Posterior vena cava (tissue), 2 donors: ENCODE measurements at places on chromosomes 7 and 10.

DNA sequence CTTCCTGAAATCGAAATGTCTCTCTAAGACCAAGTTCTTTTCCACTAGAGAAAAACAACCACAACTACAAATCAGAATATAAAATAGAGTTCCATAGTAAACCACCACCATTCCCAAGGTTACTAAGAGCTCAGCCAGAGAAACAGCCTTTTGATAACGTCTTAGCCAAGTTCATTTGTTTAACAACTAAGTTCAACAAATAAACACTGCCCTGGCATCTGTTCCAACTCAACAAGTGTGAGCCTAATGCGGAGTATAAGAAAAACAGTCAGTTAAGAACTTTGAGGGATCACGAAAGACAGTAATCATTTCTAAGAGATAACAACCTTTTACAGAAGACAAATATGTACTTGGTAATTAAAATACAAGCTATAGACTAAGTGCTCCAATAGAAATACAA is 77.3 kb downstream of the CALD1 start:
- no peak for DNase-seq

DNA sequence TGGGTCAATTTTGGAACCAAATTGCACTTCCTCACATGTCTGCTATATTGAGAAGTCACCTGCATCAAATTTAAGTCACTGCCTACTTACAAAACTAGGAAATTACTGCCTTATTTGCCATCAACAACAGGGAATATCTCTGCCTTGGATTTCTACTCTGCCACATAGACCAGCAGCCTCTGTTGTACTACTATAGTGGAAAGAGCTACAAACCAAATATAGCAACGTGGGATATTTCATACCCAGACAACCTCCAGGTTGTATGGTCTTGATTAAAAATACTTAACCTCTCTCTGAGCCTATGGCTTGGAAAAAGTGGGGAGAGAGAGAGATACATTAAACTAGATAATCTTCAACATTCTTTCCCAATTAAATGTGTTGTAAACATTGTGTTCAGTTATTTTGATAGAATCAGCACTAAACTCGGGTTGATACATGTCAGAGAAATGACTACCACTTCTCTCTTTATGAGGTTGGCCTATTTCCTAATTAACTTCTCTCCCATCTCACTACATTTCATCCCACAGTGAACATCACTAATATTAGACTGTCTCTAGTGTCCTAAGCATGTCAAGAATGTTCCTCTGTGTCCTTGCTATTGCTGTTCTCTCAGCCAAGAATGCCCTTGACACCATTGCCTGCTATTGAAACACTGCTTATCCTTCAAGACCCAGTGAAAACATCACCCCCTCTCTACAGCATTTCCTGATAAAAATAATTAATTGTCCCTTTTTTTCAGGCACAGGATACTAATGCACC is 421.2 kb downstream of the IPMK start:
- DNase-seq = no peak

DNA sequence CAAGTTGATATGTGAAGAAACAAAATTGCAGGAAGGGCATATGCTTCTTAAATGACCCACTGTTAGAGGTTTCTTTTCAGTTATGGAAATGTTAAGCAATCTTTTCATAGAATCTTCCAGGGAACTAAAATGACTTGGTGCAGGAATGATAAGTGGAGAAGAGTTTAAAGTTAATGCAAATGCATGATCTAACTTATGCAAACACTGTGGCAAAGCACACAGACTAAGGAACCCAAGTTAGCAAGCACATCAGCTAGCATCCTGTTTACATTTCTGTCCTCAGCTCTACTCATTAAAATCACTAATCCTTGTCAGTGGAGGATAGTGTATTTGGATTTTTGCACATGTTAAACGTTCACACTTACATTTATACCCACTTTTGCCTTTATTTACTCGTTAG is 9.3 kb downstream of the CLCN1 start:
- DNase-seq = no peak

DNA sequence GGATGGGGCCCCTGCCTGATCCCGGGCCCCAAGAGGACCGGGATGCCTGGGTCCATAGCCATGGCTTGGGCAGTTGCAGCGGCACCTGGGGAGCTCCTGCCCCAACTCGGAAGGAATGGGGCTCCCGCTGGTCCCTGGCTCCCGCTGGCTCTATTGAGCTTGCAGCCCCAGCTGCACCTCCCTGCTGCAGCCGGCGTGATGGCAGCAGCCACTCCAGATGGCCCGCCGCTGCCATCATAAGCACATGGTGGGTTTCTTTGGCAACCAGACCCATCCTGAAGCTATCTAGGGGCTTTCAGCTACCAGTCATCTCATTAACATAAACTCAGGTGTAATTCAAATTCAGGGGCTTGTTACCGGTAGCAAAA is 11.1 kb upstream of the DNMBP start:
- DNase-seq = no peak

DNA sequence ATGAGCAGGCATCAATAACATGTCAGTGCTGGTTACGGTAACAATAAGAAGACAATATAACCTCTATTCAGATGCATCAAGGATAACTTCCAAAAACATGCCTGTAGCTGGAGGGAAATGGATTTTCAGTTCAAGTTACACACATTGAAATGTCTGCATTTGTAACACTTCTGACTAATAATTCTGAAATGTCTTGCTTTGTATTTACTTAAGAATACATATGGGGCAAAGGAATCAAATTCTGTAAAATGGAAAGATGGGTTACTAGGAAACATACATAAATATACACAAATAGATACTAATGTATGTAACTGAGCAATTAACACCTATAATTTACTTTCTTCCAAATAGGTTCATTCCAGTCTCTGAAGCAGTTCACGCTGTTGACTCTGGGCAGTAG is 18.6 kb upstream of the MTPN start:
- no peak for DNase-seq

- DNase-seq = peak; percentile 84
These were observed 8.1 kb downstream of the SKIDA1 start for GRCh38 chr10:21517134-21518031.

DNA sequence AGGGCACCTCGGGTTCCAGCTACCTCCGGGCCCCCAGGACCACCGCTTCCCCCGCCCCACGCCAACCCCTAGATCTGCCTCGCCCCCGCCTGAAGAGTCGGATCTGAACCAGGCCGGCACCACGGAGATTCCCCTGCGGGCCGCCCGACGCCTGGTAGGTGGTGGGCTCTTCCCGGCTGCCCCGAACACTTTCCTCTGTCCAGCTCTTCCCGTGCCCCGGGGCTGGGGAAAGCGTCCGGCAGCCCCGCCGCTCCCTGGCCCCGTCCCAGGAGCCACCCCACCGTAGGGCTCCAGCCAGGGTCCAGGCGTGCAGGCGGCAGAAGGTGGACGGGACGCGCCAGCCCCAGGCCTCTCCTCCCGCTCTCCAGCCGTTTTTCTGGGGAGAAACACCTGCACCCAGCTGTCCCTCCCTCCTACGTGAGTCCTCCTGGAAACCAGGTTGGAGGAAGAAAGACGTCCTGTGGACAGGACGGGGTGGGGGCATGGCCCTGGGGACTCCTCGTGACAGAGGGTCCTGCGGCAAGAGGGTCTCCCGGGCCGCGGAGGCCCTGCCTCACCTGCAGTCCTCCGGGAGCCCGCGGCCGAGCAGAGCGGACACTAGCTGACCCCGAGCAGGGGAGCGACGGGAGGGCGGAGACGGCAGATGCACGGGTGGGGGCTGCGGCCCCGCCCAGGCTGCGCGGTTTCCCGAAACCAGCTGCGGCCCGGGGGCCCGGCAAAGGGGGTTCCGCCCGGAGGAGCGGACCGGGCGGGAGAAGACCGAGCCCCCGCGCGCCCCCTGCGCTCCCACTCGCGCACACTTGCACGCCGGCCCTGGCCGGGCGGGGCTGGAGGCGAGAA is at the start of gene TMEM176B:
TMEM176B (minus strand) TSS at position 624 of the 840 bp plus-strand sequence. CDS start 3,795 bp downstream, outside the sequence.
- peak; percentile 85 for DNase-seq

GRCh38 chr7:100173806-100174495 is 3.2 kb downstream of the GPC2 start:
- DNase-seq = peak; percentile 50

DNA sequence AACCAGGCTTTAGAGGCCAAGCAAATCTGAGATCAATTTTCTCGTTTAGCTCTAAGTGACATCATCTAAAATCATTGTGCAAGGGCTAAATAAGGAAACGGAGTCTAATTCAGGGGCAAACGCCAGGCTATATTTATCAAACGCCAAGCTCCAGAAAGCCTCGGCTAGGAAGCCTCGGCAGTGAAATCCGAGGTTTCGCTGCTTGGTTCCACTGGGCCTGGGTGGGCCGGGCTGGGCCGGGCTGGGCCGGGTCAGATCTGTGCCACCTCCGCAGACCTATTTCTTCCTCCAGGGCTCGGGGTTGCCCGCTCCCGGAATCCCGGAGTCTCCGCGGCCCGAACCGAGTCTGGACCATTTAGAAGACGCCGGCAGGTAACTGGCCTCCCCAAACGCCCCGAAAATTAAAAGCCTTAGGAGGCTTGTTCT is 459 bp upstream of the FEZF1 start:
- DNase-seq = peak; percentile 64

- DNase-seq = no peak
These were observed 51.7 kb upstream of the SH2B2 start for GRCh38 chr7:102234801-102235550.

GRCh38 chr10:30974773-30975415 is 56.8 kb downstream of the ZNF438 start:
- no peak for DNase-seq

- DNase-seq = no peak
These were observed 392.0 kb downstream of the NRG3 start for GRCh38 chr10:82267014-82267413.

GRCh38 chr7:83677180-83677866 is 28.4 kb upstream of the SEMA3E start:
- DNase-seq = no peak

- DNase-seq = no peak
These were observed 63.4 kb downstream of the RAMP3 start for GRCh38 chr7:45220846-45221618.

- no peak for DNase-seq
These were observed 122.6 kb downstream of the INHBA start for GRCh38 chr7:41579961-41580935.

DNA sequence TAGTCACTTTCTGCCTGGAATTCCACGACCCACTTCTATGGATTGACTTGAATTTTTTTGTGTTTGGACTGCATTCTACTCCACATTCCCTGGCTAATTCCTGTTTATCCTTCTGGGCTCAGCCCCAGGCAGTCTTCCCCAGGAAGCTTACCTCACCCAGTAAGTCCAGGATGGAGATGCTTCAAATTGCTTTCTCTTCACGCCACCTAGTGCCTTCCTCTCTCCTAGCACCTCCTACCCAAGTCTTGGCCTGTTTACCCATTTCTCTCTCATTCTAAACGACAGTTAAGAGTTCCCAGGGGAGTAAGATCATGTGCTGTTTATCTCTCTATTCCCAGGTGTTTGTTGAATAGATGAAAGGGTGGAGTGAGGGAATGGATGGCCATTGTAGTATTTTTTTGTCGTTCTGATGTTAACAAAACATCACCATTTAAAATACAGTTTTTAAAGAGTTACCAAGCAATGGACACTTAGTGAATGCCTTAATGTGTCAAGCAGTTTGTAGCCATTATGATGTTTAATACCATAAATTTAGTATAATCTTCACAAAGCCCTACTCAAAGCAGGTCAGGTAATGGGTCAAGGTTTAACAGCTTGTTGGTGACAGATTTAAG is 45.5 kb upstream of the TARP start:
- no peak for DNase-seq

GRCh38 chr7:80967917-80968297 is 49.1 kb upstream of the SEMA3C start:
- no peak for DNase-seq

GRCh38 chr7:87886875-87887274 is 10.6 kb downstream of the DBF4 start:
- DNase-seq = no peak

DNA sequence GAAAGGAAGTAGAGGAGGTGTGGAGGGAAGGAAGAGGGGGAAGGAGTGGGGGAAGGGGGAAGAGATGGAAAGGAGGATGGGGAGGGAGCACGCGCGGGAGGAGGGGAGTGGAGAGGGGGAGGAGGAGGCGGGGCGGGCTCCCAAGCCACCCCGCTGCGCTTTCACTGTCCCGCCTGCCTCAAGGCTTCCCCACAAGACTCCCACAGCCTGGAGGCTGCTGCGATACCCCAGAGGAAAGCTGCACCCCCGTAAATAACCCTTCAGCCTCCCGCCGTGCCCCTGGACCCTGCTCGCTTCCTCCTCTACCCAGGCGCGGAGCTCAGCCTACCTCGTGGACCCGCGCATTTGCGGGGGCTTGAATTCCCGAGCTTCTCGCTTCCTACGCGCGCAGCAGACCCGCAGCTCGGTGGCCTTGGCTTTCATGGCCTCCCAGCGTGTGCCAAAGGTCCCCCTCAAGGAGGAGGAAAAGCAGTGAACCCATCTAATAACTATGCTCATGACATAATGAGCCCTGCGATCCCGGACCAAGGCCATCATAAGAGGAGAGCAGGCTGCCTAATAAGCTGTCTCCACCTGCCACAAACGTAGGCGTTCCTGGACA is at the start of gene C10orf67:
C10orf67 (minus strand) TSS at position 557 of the 601 bp plus-strand sequence; CDS start at position 534, 23 bp downstream.
- no peak for DNase-seq

GRCh38 chr10:75623310-75624093 is 192.1 kb downstream of the LRMDA start:
- DNase-seq = no peak

DNA sequence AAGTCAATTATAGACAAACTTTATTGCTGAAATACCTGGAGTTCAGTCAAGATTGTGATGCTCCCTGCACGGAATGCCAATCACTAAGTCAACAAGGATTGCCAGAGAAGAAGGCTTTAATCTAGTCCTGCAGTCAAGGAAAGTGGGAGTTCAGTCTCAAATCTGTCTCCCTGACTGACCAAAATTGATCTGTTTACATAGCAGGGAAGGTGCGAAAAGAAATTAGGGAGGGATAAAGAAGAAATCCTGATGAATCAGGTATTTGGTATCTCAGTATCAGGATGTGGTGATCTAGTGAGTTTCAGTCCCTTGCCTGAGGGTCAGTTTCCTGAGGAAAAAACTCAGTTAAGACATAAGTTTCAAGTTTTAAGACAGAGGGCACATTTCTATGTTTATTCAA is 2.1 kb upstream of the AKR1D1 start:
- DNase-seq = no peak

DNA sequence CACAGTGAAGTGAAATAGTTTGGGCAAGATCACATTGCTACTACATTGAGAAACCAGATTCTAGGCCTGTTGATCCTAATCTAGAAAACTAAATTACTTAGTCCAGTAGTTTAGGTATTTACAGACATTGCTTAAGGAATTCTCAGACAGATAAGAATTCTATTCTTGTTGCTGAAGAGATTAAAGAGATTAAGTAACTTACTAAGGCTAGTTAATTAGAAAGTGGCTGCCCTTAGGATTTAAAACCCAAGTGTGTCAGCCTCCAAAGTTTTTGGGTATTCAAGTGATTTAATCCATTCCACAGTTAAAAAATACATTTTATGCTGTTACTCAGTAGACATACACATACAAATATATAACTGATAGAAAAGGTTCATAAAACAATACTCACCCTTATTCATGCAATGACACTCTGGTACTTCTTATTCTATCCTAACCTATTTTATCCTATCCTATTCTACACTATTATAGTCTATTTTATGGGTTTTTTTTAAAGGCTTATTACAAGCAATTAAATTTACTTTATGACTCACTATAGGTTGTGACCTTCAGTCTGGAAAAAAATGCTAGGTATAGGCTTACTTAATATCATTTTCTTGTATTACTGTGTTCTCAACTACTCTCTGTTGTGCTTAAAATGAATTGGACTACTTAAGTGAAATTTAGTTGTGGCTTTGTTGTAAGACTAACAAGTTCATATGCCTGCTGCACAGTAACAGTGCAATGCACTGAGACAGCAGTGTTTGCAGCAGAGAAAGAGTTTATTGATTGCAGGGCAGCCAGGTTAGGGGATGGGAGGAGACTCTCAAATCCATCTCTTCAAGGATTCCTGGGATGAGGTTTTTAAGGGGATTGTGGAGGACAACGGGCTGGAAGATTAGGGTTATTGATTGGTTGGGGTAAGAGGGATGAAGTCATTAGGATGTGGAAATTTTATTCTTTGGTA is 10.7 kb downstream of the SPAM1 start:
- DNase-seq = no peak
